ENCODE measurements at places on chromosomes 4 and X.

DNA sequence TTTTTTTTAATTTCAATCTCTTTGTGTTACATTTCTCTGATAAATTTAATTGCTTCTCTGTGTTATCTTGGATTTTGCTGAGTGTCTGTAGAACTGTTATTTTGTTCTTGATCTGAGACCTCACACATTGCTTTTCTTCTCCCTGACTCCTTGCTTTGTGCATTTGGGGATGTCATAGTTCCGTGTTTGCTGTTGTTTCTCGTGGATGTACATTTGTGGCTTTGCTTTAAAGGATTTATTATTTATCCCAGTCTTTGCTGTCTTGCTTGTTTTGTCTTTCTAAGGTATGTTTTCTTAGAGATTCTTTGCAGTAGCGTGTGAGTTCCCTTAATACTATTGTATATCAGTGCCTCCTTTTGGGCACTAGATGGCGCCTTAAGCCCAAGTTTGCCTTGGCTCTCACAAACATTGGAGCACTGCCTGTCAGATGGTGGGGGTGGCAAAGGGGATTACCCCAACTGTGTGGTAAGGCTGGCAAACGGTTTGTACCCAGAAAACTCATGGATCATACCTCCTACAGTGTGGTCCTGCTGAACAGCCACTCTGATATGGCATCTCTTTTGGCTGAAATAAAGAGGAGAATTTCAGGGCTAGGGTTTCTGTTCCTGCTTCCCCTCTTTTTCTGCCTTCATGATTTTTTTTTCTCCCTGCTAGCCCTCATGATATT lies 96.4 kb downstream of the PGRMC2 start:
- DNase-seq: peak; percentile 74

DNA sequence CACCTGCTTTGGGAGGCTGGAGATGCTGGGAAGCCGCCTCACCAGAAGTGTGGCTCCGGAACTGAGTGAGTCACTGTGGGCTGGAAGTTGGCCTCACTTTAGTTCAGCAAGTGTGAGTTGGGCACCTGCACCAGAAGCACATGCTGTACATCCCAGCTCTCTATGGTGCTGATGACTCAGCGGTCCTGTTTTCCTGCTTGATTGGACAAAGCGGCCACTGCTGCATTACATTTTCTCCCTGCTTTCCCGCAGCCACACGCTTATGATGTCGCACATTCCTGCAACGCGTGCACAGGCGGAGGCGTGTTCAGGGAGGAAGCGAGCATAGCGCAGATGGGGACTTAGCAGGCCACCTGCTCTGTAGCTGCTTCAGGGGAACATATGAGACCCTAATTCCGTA lies 26.7 kb upstream of the CLDN34 start:
- no peak for DNase-seq

- DNase-seq: no peak
Measured at GRCh38 chrX:70183091-70183490, 5.8 kb downstream of the DGAT2L6 start.

DNA sequence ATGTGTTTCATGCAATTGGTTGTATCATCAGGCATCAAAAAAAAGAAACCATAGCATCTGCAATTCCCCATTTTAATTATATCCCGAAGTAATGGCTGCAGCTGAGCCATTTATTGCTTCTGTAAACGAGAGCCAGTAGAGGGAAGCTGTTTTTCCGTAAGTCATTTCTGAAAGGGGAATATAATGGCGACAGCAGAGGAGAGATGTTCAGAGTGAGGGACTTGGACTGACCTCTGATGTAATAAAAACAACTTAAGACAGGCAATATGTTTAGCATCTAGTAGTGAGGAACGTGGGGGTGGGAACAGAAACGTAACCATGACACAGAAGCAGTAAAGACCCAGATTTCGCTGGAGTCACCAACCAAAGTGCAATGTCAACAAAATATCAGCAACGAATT lies 31.5 kb upstream of the NAA11 start:
- no peak for DNase-seq

- DNase-seq: no peak
Measured at GRCh38 chr4:108397850-108398249, 222.5 kb upstream of the RPL34 start.

DNA sequence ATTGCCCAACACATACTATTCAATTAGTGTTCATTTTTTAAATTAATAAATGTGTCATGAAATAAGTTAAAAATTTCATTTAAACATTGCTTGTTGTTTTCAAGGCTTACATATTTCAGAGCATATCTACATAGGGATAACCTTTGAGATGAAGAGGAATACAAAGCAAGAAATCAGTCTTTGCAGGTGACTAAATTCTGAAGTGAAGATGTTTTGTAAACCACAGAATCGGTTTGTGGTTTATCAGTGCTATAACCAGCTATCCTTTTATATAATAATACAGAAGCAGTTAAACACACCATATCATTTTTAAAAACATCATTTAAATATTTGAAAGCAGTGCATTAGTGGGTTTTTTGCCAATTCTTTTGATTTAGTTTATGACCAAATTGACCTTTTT lies 26.9 kb downstream of the FAM241A start:
- DNase-seq: no peak

GRCh38 chrX:51459125-51459524 lies 37.3 kb downstream of the NUDT11 start:
- no peak for DNase-seq

DNA sequence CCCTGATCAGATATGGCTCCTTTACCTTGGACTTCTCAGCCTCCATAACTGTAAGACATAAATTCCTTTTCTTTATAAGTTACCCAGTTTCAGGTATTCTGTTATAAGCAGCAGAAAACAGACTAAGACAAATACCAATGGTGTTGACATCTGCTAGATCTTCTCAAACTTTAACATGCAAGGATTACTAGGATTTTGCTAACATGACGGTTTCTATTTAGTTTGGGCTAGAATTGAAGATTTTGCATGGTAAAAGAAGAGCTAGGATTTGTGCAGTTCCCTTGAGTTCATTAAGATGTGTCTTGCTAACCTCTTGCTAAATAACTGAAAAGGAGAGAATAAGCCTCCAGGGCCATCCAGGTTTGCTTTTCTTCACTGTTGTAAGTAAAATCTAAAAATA lies 5.3 kb upstream of the COPS4 start:
- no peak for DNase-seq

- DNase-seq: no peak
Measured at GRCh38 chr4:16693641-16694040, 204.8 kb downstream of the LDB2 start.

DNA sequence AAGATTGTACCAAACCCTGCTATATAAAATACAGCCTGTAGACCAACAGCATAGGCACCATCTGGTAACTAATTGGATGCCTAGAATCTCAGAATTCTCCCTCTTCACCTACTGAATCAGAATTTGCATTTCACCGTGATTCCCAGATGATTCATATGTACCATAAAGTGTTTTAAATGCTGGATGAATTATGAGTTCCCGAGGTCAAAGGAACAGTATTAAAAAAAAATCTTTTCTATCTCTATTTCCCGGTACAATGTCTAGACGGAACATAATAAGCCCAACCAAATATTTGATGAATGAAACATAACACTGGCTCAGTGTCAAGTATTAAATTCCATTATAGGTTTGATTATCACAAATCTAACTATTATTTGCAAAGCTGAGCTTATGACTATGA lies 280.0 kb downstream of the ANKRD50 start:
- no peak for DNase-seq

GRCh38 chrX:2902841-2903240 lies 26.3 kb downstream of the ARSD start:
- no peak for DNase-seq
